Stimulated activated naive CD8-positive, alpha-beta T cell treated with anti-CD3 and anti-CD28 coated beads, Interleukin-15, Interleukin-2, amounts not matched to agents 100 U/mL and 50 U/mL, for 24 hours (primary cell): ENCODE measurements at places on chromosomes 7 and 10.
A peak's percentile ranks its signal among the peaks of the same experiment; 100 is the strongest.

DNA sequence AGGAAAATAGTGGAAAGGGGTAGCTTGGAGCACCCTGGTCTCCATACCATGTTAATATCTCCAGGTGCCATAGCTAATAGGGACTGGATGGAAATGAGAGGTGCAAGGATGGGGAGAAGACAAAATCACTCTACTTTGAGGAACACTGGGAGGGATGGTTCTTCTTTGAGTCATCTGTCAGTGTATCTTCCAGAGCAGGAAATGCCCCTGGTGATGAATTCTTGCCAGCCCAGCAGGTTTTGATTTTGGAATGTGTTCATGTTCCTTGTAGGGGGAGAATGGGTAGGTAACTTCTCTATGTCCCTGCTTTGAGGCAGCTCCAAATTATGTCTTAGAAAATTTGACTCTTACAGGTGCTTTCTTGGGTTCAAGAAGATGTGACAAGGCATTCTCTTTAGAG lies 177.0 kb upstream of the GLI3 start:
- no peak for DNase-seq

- no peak for DNase-seq
These were observed 18.5 kb downstream of the WDR86 start for GRCh38 chr7:151391358-151391730.

DNA sequence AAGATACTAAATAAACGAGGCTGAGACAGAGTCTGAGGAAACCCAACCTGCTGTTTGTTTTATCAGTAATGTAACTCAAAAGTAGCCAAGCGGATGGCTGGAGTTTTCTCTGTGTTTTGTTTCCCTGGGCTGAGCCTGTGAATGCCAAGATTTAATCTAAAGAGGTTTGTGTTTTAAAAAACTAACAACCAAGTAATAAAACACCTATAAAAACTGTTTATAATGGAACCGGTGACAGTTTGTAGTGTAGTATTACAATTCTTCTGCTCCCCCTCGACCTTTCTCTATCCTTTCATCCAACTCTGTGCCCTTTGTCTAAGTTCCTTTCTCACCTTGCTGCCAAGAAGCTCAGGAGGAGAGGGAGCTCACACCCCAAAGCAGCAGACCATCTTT lies 2.6 kb upstream of the KAT6B start:
- DNase-seq: no peak

- no peak for DNase-seq
These were observed 8.3 kb upstream of the MET start for GRCh38 chr7:116663744-116664143.

DNA sequence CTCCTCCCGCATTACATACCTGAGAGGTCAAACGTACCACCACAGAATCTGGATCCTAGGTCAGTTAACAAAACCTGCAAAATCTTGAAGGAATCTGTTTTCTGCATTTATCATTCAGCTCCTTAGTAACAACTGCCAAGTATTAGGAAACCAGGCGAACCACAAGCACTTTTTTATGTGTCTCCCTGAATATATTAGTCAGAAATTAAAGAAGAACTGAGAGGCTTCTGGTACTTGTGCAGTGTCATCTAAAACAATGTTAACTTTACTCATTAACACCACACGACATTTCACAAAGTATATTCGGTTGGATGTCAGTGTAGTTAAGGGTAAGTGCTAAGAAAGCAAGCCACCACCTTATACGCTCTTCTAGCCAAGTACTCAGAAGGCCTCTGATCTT lies 2.5 kb downstream of the CCDC6 start:
- no peak for DNase-seq

DNA sequence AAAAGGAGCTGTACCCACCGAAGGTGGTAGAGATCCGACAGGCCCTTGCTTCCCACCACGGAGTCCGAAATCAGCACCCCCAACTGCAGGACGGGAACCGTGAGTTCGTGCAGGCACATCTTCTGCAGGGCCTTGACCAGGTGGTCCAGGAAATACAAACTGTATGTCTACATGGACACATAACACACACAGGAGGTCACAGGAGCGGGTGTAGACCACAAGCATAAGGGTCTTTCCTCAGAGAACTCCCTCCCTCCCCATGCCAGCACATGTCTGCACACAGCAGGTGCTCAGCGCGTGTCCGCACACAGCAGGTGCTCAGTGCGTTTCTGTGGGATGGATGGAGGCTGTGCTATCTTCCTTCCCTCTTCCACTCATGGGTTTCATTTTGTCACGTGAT lies 69.7 kb downstream of the CFAP46 start:
- DNase-seq: no peak

DNA sequence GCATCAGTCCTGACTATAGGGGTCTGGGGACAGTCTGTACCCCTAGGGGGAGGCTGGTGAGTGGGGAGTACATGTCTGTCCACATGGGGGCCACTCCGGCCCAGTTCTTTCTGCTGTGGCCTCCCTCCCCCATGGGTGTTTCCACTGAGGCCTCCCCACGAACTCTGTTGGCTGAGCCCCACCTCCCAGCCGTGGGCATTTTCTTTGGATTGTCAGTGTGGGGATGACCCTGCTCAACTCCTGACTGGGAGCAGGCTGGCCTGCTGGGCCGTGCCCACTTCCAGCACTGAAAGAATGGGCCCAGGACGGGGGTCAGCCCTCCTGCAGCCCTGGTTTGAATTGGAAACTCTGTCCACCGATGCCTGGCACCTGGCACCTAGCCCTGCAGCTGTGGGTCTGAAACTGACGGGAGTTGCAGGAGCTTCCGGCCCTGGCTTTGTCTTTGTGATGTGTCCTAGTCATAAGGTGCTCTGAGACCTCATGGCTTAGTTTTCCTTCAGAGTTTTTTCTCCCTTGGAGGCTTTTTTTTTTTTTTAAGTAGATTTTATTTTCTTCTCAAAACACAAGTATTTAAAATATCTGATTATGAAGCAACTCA lies 46.5 kb downstream of the LHPP start:
- DNase-seq: no peak

- DNase-seq: no peak
These were observed 20.5 kb upstream of the CEP41 start for GRCh38 chr7:130461272-130461671.

DNA sequence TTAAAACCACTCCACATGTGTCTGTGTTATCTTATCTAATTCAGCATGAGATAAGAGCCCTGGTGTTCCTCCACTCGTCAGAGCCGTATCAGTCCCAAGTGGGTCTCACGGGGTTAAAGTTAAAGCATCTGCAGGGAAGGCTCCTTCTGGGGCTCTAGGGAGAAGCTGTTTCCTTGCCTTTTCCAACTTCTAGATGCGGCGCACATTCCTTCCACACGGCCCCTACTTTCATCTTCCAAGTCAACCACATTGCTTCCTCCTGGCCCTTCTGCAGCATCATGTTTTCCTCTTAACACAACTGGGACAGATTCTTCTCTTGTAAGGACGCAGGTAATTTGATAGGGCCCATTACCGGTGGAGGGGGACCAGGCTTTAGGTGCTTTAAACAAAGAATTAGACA lies 620.1 kb upstream of the DPP6 start:
- no peak for DNase-seq

- DNase-seq: peak; percentile 55
These were observed 46.3 kb upstream of the RNF216 start for GRCh38 chr7:5827755-5828154.

DNA sequence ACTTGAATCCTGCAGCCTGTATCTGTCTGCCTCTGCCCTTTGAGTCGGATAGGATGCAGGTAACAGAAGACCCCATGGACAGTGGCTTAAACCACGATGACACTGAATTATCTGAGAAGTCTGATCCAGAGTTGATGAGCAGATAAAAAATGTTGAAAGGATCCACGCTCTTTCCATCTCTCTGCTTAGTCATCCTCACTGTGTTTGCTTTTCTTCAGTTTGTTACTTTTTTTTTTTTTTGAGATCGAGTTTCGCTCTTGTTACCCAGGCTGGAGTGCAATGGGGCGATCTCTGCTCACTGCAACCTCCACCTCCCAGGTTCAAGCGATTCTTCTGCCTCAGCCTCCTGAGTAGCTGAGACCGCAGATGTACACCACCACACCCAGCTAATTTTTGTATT lies 36.9 kb upstream of the GOLGA7B start:
- no peak for DNase-seq

- no peak for DNase-seq
These were observed 14.2 kb downstream of the ASZ1 start for GRCh38 chr7:117412946-117413559.

- DNase-seq: no peak
These were observed 48.7 kb upstream of the MAGI2 start for GRCh38 chr7:79502151-79502550.

- DNase-seq: no peak
These were observed 433.7 kb upstream of the PFKP start for GRCh38 chr10:2633630-2634029.

DNA sequence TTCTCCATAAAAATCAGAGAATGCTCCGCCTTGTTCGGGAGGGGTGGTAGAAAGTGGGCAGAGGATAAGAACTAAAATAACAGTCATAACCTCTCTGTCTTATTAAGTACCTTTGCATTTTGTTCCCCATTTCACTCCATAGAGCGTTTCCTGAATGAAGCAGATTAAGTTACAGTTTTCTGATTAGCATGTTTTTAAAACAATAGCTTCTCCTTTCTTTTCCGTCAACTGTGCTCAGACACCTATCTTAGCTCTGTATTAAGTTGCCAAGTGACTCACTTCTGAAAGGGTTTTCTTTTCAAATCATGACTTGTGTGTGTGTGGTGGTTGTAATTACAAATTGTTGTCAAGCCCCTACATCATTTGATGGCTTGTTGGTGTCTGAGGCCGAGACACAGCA lies 1.4 kb downstream of the HABP2 start:
- DNase-seq: no peak

DNA sequence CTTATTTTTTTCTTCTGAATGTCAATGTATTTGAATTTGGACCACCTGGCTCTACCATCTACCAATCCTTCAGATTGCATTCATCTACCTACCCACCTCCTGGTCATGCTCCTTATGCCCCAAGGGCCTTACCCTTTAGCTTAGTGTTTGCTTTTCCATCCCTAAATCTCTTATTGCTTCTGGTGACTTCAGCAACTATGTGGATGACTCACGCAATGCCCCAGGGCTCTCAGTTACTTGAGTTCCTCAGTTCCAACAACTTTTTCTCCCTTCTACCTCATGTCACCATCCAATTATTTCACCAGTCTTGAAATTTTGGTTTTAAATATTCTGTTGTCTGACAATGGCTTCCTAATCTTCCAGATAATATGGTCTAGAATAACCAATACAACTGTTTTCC lies 118.9 kb downstream of the CFAP58 start:
- no peak for DNase-seq

GRCh38 chr7:28174442-28174841 lies 6.2 kb downstream of the JAZF1 start:
- no peak for DNase-seq
